ELF-1 (cell line): ENCODE measurements at places on chromosomes 12 and 14.

DNA sequence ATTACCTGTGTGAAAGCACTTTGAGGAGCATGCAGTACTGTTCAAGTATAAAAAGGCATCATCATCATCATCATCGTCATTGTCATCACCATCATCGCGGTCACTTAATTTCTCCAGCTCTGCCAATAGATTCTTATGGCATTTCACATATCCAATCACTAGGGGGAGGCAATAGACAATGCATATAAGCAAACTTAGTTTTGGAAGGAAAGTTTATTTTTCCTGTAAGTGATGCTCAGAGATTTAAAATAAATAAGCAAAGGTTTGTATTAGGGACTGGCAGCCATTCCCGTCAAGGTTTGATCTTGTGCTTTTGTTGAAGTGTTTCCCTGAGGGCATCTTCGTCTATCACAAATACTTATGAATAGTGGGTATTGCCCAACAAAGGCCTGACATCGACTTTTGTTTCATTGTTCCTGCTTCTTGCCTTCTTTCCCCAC is 127.4 kb downstream of the KTN1 start:
- no peak for DNase-seq

GRCh38 chr12:71645268-71645667 is 18.4 kb downstream of the ZFC3H1 start:
- no peak for DNase-seq

- DNase-seq, result peak; percentile 12
Measured at GRCh38 chr12:59874781-59875180, 279.0 kb downstream of the SLC16A7 start.

- no peak for DNase-seq
Measured at GRCh38 chr14:80930095-80930494, 11.4 kb downstream of the CEP128 start.

DNA sequence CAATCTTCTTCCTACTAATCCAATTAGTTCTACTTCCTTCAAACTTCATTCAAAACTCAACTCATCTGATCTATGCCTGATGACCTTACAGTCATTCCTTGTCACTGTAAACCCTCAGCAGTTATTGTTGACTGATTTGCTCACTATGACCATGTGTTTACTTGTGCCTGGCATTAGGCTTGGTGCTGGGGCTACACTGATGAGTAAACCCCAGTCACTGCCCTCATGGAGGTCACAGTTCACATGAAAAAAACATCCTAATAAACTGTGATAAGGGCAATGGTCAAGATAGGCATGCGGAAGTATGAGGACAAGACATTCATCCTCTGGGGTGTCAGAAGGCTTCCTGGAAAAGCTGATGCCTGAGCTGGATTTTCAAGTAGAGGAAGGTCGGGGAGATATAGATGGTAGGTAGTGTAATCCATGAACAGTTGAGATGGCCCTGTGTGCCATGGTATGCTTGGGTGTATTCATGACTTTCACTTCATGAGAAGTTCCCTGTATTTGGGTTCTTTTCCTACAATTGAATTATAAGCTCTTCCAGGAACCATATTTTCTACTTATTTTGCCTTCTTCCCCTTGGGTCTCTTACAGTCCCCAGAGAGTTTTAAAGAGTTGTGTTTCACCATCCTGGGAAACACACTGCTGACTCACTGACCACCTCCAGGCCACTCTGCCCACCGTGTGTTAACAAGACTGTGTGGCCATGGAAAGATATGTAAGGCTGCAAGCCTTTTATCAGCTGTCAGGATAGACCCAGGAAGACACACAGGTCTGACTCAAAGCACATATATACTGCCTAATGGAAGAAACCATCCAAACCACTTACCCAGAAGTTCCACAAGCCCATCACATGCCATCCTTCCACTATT is 38.7 kb upstream of the DUSP6 start:
- no peak for DNase-seq

DNA sequence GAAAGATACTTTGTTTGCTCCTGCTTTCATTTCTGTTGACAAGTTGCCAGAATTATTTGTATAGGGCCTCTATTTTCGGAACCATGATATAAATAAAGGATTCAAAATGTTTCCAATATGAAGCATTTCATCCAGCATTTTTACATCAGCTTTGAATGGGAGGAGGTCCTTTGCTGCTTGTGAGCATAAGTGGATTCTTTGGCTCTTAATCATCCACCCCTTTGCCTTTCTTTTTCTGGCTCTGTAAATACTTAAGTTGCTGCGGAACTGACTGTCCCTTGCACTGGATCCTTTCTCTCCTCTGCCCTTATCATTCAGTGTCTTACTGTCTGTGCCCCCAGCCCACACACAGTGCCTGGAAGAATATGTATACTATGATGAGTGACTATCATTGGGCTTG is 357.3 kb upstream of the RGS6 start:
- no peak for DNase-seq

DNA sequence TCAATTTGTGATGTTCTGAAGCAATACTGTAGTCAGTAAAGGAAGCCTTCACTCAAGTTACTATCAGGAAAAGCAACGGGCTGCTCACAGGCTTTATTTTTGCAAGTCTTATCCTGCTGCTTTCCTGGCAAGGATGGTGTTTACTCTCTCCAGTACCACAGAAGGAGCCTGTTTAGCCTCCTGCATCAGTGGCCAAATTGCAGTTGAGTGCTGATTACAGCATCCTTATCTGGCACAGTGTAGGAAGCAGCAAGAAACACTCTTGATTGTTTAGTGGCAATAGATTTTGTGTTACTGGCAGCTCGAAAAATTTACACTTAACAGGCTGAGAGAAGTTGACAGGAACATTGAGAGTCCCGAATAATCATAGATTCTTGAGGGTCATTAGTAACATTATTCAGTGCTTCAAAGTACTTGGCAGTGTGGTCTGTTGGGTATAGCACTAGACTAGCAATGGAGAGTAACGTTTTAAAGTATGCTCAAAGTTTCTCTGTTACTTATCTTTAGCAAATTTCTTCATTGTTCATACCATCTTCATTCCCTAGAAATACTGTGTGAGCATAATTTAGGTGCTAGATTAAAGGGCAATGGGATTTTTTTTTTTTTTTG is 11.7 kb downstream of the TULP3 start:
- no peak for DNase-seq
